ENCODE measurements at places on chromosomes 16 and 17. TPM values are rescaled to one million over a fixed set of nuclear protein-coding genes. Genes with fewer than 3 reads are reported as not detected.

DNA sequence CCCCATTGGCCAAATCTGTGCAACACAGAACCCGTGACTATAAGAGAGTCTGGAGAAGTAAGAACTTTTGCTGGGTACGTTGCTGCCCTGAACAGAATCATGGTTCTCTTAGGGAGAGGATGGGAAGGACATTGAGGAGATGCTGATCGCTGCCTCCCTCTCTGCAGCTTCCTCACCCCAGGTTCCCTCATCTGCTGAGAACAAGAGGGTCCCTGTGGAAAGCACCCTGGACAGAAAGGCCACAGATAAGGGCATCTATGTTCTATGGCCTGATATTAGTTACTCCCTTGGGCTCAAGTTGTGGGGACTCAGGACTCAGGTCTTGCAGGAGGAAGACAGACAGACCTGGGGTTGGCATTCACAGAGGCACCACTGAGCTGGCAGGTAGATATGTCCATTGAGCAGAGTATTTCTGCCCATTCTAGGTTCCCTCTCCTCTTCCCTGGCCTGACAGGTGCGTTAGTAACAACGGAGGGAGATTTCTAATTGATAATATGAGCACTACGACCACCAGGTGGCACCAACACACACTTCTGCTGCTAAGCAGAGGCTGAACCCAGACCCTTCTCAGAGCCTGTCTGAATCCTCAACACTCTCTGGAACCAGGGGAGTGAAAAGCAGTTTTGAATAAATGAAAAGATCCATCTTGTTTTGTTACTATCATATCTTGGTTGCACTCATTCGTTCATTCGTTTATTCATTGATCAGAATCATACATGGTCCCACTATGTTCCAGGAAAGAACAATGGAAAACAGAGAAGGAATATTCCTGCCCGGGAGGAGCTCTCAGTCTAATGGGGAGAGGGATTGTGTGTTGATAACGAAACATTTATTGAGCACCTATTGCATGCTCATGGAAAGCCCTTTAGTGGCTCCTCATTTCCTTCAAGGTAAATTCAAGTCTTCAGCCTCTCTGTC lies 56.4 kb downstream of the SLC6A2 start:
- H3K4me1 ChIP-seq: no peaks in the 10 kb centered on the region
- DNase-seq: peak; percentile 46
- no peaks in the 10 kb centered on the region for H3K36me3 ChIP-seq

- H3K4me1 ChIP-seq: no peaks in the 10 kb centered on the region
- H3K27me3 ChIP-seq: no peaks in the 10 kb centered on the region
- H3K4me3 ChIP-seq: no peak overlapping the region
- no peak overlapping the region for H3K27ac ChIP-seq
- no peak for DNase-seq
Observed at GRCh38 chr17:31428111-31428510, 36.6 kb downstream of the RAB11FIP4 start.

GINS2 gene
- total RNA-seq: 18.4 TPM

DNA sequence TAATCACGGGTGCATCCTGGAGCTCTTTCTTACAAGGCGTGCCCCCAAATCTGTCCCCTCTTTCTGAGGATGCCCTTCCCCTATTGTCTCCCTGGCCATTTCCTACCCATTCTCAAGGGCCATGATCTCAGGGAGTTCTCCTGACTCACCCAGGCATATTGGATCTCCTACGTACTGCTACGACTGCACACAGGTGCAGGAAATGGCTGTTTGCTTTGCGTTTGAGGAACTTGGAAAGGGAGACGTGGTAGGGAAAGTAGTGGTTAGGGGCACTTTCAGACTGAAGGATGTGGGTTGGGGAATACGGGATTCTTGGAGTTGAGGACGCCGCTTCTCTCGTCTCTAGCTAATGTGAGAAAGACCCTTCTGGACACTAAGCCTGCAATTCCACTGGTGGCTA lies 18.7 kb upstream of the MEOX1 start:
- H3K36me3 ChIP-seq: no peaks in the 10 kb centered on the region
- no peak for DNase-seq
- H3K4me3 ChIP-seq: no peak overlapping the region
- H3K27ac ChIP-seq: no peak overlapping the region

- H3K4me3 ChIP-seq: peak overlapping the region; percentile 74
- peak overlapping the region; percentile 74 for H3K27ac ChIP-seq
- no peaks in the 10 kb centered on the region for H3K36me3 ChIP-seq
- no peaks in the 10 kb centered on the region for H3K27me3 ChIP-seq
- DNase-seq: no peak
Observed at GRCh38 chr16:74700116-74700437, 585 bp downstream of the MLKL start.

PRSS21 gene
- total RNA-seq: 77.4 TPM

TMEM170A gene
- 31.4 TPM for total RNA-seq

RPGRIP1L gene
- total RNA-seq: 14.0 TPM

DNA sequence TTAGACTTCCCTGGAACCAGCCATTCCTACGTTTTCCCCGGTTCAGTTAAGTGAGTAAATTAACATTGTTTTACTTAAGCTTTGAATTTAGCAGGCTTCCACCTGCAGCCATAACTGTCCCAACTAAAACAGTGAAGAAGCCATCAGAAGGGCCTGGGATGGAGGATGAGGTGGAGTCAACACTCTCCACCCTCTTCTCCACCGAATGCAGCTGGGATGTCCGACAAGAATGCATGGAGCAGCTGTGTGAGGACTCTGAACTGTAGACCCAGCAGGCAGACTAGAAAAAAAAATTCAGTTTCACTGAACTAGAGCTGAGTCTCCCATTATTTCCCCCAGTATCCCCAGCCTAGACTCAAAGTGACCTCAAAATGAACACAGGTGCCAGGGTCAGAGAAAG lies 114.8 kb downstream of the C16orf95 start:
- H3K36me3 ChIP-seq: no peaks in the 10 kb centered on the region
- no peaks in the 10 kb centered on the region for H3K27me3 ChIP-seq
- no peak overlapping the region for H3K27ac ChIP-seq
- DNase-seq: no peak
- no peak overlapping the region for H3K4me3 ChIP-seq

DNA sequence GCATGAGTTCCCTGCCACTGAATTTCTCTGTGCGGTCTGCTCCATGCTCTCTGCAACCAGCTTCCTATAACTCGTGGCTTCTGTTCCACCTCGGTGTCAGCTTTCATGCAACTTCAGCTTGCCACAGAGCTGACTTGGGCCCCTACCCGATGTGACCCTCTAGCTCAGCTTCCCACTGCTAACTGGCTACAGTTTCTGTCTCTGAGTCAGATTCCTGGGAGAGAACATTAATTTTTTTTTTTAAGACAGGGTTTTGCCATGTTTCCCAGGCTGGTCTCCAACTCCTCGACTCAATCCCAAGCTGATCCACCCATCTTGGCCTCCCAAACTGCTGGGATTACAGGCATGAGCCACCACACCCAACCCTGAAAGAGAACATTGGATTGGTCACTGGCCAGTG lies 35.5 kb upstream of the PSMD7 start:
- no peaks in the 10 kb centered on the region for H3K36me3 ChIP-seq
- H3K27ac ChIP-seq: no peak overlapping the region
- H3K4me1 ChIP-seq: no peaks in the 10 kb centered on the region

B3GNT9 gene
- 4.2 TPM for total RNA-seq

- no peaks in the 10 kb centered on the region for H3K27me3 ChIP-seq
- peak overlapping the region; percentile 81 for H3K4me3 ChIP-seq
- H3K27ac ChIP-seq: peak overlapping the region; percentile 59
- no peak for DNase-seq
- H3K4me1 ChIP-seq: peaks cover 16% of the 10 kb centered on the region
Observed at GRCh38 chr17:81511804-81512561, 616 bp downstream of the ACTG1 start.

DNA sequence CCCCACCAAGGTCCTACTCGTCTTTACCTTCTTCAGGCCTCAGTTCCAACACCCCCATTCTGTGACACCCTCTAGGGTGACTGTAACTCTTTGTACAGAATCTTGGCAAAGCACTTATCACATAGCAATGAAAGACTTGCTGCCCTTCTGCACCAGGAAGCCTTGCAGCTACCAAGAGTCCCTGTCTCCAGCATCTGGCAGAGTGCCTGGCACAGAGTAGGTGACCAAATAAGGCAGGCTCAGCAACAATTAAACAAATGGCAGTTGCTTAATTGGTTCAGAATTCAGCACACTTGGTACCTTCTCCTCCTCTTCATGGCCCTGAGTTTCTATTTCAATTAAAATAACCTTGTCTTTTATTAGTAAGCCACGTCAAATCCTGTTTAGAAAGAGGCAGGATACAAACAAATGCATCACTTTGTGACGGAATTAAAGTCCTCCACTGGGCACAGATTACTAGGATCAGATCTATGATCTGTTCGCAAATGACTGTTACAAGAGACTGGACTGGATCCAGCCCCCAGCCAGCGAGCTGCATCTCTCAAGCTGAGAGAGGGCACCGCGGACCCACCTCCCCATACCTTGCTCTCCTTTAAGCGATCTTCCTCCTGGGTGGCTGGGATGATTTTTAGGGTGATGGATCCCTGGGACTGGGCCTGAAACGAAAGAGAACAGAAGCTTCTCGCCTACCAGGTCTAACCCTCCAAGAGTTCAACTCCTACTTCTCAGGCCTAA lies 9.4 kb downstream of the MPP3 start:
- no peak overlapping the region for H3K27ac ChIP-seq
- no peaks in the 10 kb centered on the region for H3K36me3 ChIP-seq
- no peak for DNase-seq
- no peaks in the 10 kb centered on the region for H3K4me1 ChIP-seq
- H3K4me3 ChIP-seq: no peak overlapping the region

DNA sequence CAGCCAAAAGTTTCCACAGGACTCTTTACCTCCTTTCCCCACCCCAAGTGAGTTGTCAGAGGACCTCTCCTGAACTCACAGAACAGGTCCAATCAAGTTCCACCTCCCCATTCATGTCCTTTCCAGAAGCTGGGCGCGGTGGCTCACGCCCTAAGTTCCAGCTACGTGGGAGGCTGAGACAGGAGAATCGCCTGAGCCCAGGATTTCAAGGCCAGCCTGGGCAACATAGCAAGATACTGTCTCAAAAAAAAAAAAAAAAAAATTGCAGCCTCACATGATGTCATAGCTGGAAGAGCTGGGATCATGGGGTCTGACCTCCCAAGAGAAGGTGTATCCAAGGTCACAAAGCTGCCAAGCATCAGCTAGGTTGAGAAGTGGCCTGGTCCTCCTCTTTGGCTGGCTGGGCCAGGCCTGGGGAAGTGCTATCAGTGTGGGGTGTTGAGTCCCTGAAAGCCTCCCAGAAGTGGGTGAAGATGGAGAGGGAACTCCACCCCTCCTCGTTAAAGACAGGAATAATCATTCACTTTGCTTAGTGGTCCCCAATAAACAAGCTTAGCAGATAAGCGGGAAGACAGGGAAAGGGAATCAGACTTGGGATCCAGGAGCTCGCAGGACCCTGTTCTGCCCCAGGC lies 5.5 kb upstream of the MNT start:
- DNase-seq: peak; percentile 71
- H3K36me3 ChIP-seq: no peaks in the 10 kb centered on the region
- H3K4me1 ChIP-seq: peaks cover 54% of the 10 kb centered on the region

DNA sequence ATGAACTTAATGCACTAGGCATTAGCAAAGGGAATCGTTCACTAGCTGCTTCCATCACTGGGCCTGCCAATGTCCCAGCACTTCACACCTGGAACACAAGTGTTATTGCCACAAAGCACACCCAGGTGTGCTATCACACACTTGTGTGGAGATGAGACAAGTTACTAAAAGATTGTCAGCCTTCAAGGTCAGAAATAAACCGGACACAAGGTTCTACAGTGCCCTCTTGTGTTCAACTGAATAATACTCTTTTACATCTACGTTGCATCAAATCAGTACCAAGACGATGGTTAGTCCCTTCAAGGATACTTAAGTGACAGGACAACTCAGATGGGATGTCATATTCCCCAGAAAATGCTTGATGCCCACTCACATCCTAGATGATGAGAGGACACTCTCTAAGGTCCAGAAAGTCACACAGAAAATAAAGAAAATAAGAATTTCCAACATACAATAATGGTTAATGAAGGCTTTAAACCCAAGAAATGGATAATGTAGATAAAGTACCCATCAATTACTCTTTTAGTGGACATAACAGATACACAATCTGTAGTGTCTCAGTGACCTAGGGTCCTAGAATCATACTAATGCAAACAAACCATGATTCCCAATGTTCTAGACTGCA lies 16.4 kb upstream of the GLG1 start:
- H3K4me1 ChIP-seq: no peaks in the 10 kb centered on the region
- no peaks in the 10 kb centered on the region for H3K27me3 ChIP-seq
- no peak for DNase-seq
- H3K4me3 ChIP-seq: no peak overlapping the region
- no peak overlapping the region for H3K27ac ChIP-seq

GRCh38 chr16:87703835-87704375 lies 61.9 kb downstream of the KLHDC4 start:
- no peaks in the 10 kb centered on the region for H3K4me1 ChIP-seq
- no peaks in the 10 kb centered on the region for H3K27me3 ChIP-seq
- H3K27ac ChIP-seq: no peak overlapping the region
- H3K36me3 ChIP-seq: peaks cover 7% of the 10 kb centered on the region
- DNase-seq: no peak

DNA sequence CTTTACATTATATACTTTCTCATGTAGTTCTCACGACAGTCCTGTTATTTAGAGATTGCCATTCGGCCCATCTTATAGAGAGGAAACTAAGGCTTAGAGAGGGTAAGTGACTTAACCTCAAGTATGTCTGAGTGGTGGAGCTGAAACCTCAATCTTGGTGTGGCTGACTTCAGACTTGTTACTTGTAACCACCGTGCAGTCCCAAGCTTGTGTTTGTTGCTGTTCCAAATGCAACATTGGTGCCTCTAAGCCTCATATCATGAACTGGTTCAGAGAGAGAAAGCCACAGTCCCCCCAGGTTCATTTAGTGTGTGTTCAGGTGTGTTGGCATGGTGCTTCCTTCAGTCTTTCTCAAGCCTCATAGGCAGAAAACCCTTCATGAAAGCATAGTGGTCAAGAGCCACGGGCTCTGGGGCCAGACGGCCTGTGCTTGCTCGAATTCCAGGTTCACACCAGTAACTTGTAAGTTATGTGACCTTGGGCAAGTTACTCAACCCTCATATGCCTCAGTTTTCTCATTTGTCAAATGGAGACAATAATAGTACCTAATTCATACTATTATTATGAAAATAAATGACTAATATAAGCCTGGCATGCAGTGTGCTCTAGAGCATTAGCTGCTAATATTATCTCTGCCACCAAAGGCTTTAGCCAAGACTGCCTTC lies 39.9 kb downstream of the CDH1 start:
- H3K27me3 ChIP-seq: no peaks in the 10 kb centered on the region
- peaks cover 43% of the 10 kb centered on the region for H3K4me1 ChIP-seq
- peaks cover 6% of the 10 kb centered on the region for H3K36me3 ChIP-seq
- no peak overlapping the region for H3K4me3 ChIP-seq

SCARF1 gene
- total RNA-seq: 2.7 TPM

DNA sequence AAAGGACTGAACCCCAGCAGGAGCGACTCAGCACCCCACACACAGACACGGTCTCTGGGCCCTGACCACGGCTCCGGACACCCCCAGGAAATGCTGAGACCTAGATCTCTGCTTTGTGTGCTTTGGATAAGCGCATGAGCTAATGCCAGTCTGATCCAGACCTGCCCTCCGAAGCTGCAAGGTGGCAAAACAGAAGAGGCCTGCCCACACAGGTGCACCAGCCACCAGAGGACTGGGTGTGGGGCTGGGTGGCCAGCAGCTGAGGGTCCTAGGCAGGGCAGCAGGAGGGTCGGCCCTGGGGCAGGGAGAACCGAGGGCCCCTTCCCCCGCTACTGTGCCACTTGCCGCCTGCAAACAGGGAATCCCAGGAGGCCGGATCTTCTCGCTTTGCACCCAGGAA lies 30.7 kb upstream of the EIF1 start:
- DNase-seq: no peak
- peaks cover 47% of the 10 kb centered on the region for H3K4me1 ChIP-seq
- no peaks in the 10 kb centered on the region for H3K27me3 ChIP-seq
- H3K36me3 ChIP-seq: no peaks in the 10 kb centered on the region

MRM1 gene
- total RNA-seq: 10.9 TPM

Data from PC-9 (cell line).